ENCODE measurements at places on chromosomes 1 and 21. TPM values are rescaled to one million over a fixed set of nuclear protein-coding genes. Genes with fewer than 3 reads are reported as not detected.

DNA sequence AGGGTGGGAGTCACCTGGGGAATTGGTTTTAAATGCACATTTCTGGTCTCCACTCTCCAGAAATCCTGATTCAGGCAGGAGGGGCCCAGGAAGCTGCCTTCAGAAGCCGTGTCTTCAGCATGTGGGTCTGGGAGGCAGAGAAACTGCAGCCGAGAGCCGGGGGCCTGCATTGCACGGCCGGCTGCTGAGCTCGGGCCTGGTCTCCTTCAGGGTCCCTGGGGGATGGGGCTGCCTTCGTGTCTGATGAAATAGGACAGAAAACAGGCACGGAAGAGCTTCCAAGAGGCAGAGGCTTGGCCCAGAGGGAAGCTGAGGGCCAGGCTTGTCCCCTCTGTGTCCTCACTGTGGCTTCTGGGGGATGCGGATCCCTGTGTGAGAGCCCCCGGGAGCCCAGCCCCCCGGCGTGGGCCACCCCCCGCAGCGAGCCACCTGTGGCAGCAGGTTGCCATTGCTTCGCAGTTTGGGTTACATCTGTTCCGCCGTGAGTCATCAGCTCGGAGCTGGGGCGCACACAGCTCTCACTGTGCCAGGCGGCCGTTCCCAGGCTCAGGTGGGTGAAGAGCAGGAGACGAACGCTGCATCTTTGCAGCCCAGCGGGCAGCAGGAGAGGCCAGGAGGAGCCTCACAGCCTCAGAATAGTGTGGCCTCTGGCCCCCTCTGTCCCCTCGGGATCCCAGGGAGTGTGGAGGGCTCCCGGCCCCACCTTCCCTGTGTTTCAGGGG, 72.4 kb downstream of the AJAP1 start:
- no peak overlapping the region for H3K27ac ChIP-seq
- no peak for DNase-seq
- no peaks in the 10 kb centered on the region for H3K4me1 ChIP-seq
- no peaks in the 10 kb centered on the region for H3K36me3 ChIP-seq
- H3K27me3 ChIP-seq = peaks cover 61% of the 10 kb centered on the region
- H3K4me3 ChIP-seq = no peak overlapping the region

GRCh38 chr1:221166559-221167318, 287.5 kb downstream of the HLX start:
- H3K36me3 ChIP-seq = no peaks in the 10 kb centered on the region
- no peaks in the 10 kb centered on the region for H3K4me1 ChIP-seq
- H3K4me3 ChIP-seq = no peak overlapping the region
- DNase-seq = no peak
- no peaks in the 10 kb centered on the region for H3K27me3 ChIP-seq

CYP2J2 gene
- total RNA-seq = 1.6 TPM

- H3K4me3 ChIP-seq = no peak overlapping the region
- no peaks in the 10 kb centered on the region for H3K36me3 ChIP-seq
- no peak for DNase-seq
- no peaks in the 10 kb centered on the region for H3K4me1 ChIP-seq
Measured at GRCh38 chr1:86441581-86441980, 17.6 kb downstream of the CLCA2 start.

- DNase-seq = no peak
- no peaks in the 10 kb centered on the region for H3K36me3 ChIP-seq
- H3K4me1 ChIP-seq = no peaks in the 10 kb centered on the region
- H3K4me3 ChIP-seq = no peak overlapping the region
Measured at GRCh38 chr1:3271866-3272265, 182.6 kb upstream of the ARHGEF16 start.

- peaks cover 45% of the 10 kb centered on the region for H3K4me1 ChIP-seq
- no peak for DNase-seq
- peak overlapping the region; percentile 93 for H3K4me3 ChIP-seq
- H3K36me3 ChIP-seq = peaks cover 9% of the 10 kb centered on the region
- H3K27me3 ChIP-seq = no peaks in the 10 kb centered on the region
Measured at GRCh38 chr1:212035835-212036605, 472 bp downstream of the DTL start.

DNA sequence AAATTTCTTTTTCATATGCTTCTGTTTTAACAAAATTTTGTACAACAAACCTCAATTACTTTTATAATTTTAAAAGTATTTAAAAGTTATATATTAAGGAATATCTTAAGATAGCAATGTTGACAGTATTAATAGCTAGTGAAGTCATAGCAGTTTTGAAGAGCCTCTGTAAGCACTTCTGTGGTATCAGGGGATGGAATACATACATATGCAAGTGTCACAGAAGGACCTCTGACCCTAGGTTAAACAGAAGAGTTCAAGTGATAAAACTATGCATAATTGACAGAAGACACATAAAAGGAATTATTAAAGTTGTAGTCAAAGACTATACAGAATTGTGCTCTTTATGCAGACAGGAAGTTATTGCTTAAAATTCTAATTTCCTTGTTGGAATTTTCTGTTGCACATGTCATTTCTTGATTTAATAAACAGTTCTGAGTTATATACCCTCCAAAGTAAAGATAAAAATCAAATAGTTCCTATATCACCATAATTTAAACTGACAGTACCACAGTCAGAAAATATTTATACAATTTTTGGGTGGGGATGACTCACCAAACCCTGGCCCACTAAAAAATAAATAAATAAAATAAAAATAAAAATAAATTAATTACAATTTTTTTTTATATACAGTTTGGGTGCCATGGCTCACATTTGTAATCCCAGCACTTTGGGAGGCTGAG, 27.1 kb downstream of the IPP start:
- H3K27ac ChIP-seq = no peak overlapping the region
- DNase-seq = no peak

- DNase-seq = no peak
- H3K4me1 ChIP-seq = no peaks in the 10 kb centered on the region
- H3K27me3 ChIP-seq = no peaks in the 10 kb centered on the region
- H3K27ac ChIP-seq = no peak overlapping the region
Measured at GRCh38 chr1:155813672-155814071, 43.3 kb downstream of the GON4L start.

TMEM125 gene
- total RNA-seq = 55.6 TPM

GRCh38 chr1:246631426-246631825, 65.2 kb downstream of the CNST start:
- H3K27me3 ChIP-seq = no peaks in the 10 kb centered on the region
- peak overlapping the region; percentile 90 for H3K27ac ChIP-seq
- DNase-seq = no peak
- H3K36me3 ChIP-seq = no peaks in the 10 kb centered on the region

DNA sequence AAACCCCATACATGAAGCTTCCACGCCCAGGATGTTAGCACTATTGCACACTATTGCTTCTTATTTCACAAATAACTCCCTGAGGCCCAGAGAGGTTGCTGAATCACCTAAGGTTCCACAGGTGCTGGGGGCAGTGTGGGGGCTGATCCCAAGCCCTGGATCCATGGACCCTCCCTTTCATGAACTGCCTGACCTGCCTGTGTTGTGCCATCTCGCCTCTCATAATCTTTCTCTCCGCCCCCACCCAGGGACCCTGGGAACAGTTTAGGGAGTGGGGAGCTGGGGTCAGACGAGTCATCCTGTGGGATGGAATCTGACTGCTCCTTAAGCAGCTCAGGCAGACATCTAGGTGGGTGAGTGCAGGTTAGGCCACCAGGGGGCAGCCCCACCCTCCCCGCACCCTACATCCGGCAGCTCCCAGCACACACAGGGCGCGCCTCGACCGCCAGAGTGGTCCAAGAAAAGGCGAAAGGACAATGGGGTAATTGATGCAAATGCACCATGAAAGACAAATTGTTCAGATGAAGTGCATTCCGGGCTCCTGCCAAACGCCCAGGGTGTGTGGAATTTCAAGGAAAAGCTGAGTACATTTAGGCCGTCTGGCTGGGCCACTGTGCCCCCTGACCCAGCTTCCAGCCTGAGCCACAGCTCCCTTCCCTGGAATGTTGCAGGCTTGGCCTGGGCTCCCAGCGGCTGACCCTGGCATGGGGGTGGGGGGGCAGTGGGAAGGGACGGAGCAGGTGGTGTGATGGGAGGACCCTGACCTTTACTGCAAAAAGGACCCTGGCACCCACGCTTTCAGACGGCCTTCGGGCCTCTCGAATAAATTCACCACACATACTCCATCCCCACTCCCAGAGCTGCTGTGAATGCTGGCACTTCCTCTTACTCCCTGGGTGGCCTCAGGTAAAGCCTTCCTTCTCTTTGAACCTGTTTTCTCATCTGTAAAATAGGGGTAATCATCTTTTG, 20.8 kb downstream of the PHLDA3 start:
- DNase-seq = peak; percentile 72
- no peak overlapping the region for H3K4me3 ChIP-seq
- H3K27me3 ChIP-seq = no peaks in the 10 kb centered on the region

DNA sequence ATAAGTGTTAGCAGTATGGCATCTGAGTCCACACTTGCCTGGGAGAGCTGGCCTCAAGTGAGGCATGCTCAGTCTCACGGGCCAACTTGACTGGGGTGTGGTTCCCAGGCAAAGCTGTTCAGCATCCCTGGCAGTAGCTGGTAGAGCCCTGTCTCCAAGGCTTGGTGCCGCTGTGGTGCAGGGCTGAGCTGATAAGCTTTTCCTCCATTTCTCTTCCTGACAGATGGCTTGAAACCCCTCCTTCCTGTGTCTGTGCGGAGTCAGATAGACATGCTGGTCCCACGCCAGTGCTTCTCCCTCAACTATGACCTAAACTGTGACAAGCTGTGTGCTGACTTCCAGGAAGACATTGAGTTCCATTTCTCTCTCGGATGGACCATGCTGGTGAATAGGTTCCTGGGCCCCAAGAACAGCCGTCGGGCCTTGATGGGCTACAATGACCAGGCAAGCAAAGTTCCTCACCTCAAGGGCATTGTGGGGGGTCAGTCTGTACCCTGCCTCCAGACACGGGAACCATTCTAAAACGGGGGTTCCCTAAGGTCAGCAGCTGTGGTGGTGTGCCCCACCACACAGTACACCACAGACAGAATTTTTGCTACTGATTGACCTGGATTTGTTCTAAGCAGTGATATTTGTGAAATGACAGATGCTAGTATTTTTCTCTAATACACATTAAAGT, 13.7 kb upstream of the MIIP start:
- H3K27me3 ChIP-seq = no peaks in the 10 kb centered on the region
- H3K36me3 ChIP-seq = peaks cover 10% of the 10 kb centered on the region
- DNase-seq = no peak
- no peak overlapping the region for H3K4me3 ChIP-seq

Measured in PC-9 (cell line).